ENCODE measurements at places on chromosomes 2 and 18.
A peak's percentile ranks its signal among the peaks of the same experiment; 100 is the strongest.

- no peak for DNase-seq
Measured at GRCh38 chr2:174776675-174777074, 12.4 kb upstream of the CHRNA1 start.

- DNase-seq: no peak
Measured at GRCh38 chr2:229714080-229714735, at the start of gene DNER. DNER (minus strand) TSS chr2:229714555; CDS start chr2:229714423, 132 bp downstream.

DNA sequence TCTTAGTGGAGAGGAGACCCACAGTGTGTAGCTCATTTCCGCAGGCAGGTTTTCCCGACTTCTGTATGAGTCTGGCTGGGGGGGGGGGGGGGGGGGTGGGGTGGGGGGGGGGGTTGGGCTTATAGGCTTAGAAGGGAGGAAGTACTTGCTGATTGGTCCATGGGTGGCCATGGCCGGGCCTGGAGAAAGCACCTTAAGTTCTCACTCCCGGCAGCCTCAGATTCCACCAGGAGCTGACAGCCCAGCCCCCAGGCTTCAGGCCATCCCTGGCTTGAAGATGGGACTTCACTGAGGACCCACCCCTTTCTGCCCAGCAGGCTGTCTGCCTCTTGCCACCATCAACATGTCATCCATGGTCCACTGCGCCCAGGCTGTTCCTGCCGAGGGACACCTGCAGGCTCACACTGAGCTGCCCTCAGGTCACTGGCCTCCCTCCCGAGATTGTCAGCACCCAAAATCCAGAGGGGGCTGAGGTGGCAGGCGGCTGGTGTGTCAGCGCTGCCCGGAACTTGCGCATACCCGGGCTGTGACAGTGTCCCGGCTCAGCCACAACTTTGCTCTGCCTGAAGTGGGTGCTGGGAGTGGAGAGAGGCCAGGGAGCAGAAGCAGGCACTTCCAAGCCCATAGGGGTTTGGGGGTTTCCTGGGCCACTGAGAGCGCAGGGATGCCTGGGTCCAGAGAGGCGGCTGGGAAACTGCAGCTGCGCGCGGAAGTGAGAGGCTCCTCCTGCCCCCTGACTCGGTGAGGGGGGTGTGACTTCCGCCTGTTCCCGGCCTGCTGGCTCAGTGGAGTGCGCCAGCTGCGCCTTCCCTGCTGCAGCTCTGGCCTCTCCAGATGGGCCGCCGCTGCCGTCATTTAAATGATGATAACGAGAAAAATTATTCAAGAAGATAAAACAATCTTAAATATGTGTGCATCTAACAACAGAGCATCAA is 256.1 kb downstream of the RPRM start:
- DNase-seq: no peak

GRCh38 chr2:75491129-75491753 is 69.5 kb downstream of the EVA1A start:
- peak; percentile 60 for DNase-seq
